ENCODE measurements at places on chromosomes 6 and 20.

- DNase-seq = no peak
Observed at GRCh38 chr6:1872649-1873131, 263.0 kb downstream of the FOXC1 start.

DNA sequence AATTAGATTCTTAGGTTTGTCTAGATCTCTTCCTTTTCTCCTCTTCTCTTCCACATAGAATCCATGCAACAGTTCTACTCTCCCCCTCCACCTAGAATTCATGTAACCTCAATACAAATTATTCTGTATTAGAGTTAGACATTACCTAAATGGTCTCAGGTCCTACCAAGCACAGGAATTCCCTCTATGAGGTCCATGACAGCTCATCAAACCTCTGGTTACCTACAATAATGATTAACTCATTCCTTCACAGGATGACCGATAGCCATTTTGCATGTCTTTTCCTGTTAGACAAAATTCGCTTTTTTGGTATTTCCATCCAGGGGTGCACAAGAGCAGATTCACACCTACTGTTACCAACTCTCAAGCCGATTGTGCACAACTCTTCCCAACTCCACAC, 27.4 kb upstream of the BMP2 start:
- DNase-seq = no peak

DNA sequence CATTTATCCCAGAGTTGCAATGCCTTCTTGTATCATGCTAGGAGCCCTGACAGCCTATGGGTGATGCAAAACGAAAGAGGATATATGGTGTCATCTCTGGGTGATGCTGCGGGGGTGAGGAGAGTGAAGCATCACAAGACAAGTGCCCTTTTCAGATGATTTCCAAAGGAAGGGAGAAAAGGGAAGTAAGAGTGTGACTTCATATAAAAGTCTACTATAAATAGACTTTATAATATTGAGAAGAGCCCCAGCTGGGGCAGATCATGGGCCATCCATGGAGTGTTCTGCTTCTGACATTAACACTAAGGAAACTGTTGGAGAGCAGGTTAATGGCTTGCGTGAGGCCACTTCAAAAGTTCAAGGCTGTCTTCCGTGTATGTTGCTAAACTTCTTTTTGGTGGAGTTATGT, 4.4 kb downstream of the CD83 start:
- DNase-seq = no peak

GRCh38 chr6:106300944-106301343, 24.6 kb downstream of the ATG5 start:
- no peak for DNase-seq

DNA sequence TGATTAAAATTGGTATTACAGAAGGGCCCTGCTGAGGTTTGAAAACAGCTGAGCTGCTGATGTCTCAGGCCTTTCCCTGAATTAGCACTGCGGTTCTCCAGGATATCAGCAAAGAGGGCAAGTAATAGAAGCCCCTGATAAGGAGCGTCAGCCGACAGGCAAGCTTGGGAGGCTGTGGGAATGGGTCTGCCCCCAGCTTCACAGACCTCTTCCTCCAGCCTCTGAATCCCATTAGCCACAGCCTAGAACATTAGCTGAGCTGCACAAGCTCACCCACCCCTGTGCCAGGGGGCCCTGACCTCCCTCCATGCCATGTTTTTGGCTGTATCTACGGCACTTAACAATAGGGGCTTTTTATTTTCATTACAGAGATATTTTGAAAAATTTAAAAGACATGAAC, 59.9 kb downstream of the VAPB start:
- no peak for DNase-seq

DNA sequence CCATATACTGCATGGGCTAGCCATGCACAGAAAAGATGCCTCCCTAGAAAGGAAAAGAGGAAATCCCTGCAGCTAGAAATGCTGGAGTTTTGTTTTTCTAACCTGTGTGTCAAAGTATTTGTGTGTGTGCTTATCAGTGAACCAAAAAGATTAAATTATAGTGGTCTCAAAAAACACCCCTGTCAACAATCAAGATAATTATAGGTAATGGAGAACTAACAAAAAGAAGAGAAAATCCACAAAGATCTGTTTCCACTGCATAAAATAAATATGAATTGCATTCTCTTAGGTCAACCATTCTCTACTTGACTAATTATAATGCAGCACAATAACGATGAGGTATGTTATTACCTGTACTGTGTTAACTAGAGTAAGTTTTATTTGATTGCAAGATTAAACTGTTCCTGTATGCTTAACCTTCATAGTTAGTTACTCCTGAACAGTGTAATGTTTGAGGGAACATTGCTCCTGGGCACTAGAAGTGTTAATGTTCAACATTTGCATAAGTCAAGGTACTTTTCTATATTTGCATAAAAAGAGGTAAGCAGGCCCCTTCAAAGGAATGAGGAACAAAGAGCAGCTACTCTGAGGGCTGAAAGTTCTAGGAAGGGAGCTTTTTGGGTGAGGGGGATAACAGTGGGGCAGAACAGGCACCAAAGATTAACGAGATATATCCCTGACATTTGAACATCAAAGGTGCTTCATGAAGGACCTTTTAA, 212.1 kb downstream of the BTBD9 start:
- DNase-seq = no peak

DNA sequence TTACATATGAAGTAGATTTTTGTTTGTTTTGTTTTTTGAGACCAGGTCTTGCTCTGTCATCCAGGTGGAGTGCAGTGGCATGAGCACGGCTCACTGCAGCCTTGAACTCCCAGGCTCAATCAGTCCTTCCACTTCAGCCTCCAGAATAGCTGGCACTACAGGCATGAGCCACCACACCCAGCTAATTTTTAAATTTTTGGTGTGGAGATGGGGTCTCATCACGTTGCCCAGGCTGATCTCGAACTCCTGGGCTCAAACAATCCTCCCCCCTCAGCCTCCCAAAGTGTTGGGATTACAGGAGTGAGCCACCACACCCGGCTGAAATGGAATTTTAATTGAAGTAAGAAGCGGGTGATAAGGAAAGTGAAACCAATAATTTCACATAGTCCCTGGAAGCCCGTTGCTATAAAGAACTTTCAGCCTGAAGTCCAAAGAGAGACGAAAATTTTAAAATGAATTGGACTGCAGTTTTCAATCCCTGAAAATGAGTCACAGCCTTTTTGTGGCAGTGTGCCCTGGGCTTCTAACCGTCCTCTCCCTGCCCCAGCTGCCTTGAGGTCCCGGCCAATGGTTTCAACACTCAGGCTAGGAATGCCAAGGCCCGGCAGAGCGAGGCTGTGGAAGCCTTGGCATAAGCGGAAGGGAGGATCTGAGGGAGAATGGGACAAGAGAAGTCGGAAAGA, 757 bp downstream of the RAET1E start:
- no peak for DNase-seq

DNA sequence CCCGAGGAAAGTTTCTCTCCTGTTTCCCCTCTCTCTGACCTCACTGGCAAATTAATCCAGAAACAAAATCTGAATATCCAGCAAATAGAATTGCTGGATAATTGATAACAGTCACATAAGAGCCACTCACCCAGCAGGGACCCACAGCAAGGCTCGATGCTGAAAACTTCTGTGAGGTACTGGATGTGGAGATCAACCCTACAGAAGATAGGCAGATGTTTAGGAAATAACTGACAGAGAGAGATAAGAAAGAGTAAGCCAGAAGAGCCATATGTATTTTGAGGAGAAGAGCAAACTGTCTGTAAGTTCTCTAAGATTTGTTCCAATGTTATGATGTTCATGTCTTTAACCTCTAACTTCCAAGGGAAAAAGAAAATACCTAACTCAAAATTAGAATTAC, 59.7 kb downstream of the PKHD1 start:
- DNase-seq = no peak

DNA sequence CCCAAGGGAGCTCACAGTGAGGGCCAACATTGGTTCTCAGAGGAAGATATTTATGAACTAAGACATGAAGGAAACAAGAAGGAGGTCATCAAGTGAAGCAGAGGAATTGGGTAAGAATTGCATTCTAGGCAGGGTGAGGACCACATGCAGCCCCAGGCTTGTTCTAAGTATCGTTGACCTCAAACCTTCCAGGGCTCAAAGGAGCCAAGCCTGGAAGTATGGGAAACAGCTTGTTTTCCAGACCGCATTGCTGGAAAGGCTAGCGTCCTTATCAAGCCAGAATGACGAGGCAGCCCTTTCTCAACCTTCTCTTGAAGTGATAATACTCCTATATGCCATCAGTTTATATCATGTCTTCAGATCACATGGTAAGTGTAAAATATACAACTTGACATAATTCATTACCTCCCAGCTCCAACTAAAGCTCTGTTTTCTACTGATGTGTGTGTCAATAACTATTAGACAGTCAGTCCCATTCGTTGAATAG, 79.6 kb downstream of the PHACTR2 start:
- no peak for DNase-seq

DNA sequence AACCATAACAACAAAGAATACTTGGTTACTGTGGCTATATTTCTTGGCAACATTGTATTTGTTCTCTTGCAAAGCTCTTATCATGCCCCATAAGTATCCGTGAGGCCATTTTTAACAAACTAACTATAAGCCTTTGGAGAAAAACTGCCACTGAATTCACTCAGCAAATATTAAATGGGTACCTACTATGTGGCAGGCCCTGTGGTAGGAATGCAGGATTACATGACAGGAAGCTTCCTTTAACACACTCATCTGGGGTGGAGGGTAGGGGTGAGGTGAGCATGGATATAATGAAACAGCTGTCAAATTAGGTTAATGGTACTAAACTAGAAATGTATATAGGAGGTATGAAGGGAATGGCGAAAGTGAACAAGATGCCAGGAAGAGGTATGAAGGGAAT, 504.8 kb downstream of the MEI4 start:
- no peak for DNase-seq

DNA sequence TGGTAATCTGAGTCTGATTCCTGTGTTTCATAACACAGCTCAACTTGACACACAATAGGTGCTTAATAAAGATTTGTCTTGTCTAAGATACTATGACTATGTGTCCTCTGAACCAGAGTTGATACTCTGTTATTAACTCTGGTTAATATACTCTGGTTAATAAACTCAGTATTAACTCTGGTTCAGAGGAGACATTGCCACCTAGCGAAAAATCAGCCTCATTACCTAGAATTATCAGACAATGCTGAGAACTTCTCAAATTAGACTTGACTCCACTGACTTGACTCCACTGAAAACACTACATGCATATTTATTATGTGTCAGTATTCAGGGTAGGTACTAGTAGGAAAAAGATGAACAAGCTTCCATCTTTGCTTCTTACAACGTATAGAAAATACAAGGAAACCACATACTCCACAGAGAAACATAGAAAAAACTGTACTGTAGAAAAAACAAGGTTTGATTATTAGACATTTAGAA, 73.9 kb downstream of the AHI1 start:
- DNase-seq = no peak

- DNase-seq = no peak
Observed at GRCh38 chr6:138370631-138371451, 6.9 kb upstream of the SMIM28 start.

DNA sequence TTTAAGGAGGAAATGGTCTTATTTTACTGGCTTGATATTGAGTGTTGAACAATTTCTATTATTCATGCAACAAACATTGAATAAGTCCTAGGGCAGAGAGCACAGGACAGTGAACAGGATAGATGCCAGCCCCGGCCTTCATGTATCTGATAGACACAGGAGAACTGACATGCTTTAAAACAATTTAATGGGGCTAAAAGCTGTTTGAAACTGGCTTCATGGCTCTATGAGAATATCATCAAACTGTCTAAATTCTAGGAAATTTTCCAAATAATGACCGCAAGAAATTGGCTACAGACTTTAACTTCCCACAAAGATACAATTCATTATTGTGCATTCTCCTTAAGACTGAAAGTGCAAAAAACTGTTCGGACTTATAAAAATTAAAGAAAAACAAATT, 69.0 kb downstream of the ID4 start:
- DNase-seq = no peak

DNA sequence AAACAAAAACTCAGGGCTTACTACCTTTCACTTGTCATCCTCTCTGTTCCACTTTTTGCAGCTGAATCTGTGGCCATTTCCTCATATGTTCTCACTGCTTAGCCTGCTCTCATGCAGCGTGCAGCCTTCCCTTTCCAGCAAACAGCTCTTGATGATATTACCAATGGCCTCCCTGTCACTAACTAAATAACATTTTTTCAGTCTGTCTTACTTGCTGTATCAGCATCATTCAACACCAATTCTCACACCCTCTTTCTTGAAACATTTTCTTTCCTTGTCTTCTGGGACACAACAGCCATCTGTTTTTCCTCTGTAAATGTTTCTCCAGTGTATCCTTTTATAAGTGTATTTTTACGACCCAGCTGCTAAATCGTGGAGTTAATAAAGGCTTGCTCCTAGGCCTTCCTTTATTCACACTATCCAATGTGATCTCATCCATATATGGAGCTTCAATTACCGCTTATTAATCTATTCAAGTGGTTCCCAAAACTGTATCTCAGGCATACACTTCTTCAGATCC, 523.6 kb upstream of the RNF217 start:
- DNase-seq = no peak

DNA sequence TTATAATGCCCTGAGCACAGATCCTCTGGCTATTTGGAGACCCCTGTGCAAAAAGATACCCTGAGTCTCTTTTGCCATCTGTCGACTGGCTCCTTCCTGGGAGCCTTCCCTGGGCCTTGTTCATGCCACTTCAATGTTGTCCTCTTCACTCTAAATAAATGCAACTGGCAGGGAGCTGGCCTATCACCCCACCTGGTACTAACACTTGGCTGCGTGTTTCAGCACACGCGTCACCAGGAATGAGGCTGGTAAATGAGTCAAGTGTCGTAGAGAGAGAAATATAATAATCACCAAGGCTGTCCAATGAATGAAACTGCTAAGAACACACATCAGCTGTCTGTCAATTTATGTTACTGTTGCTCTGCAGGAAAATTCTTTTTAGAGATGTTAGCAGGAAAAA, 374.6 kb upstream of the JARID2 start:
- DNase-seq = no peak

DNA sequence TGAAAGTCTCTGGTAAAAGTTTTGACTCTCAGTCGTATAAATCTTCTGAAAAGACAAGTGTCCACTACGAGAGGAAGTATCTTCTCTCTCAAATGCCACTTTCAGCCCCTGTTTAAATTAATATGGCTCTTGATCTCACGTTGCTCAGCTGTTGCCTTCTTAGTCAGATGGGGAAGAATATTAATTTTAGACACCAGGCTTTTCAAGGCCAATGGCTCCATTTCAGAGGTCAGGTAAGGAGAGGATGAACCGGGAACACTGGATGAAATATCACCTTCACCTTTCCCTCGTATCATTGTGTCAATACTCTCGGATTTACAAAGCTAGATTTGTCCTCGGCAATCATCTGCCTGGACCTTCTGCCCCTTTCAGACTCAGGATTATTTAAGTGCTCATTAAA, at the start of gene MYLK4:
TSS of gene MYLK4 (minus strand) at position 91 of the 400 bp plus-strand sequence. CDS start 1,628 bp downstream, outside the sequence.
- DNase-seq = no peak

GRCh38 chr6:33147807-33148666, 44.2 kb downstream of the COL11A2 start:
- no peak for DNase-seq

GRCh38 chr6:135328136-135328535, 147.0 kb downstream of the MYB start:
- DNase-seq = no peak
